Bronchus fibroblast of lung (primary cell): ENCODE measurements at places on chromosomes 16 and 17. TPM values are rescaled to one million over a fixed set of nuclear protein-coding genes. Genes with fewer than 3 reads are reported as not detected.

The CACNG5 gene
- total RNA-seq, result 0.17 TPM in 1 of 2 replicates, not detected in the other

The NGFR gene
- under 0.01 TPM in 1 of 2 replicates, not detected in the other for total RNA-seq

The COTL1 gene
- total RNA-seq, result 304 and 327 TPM in 2 replicates

The TBC1D3G gene
- total RNA-seq, result not detected in 2 replicates

The CES3 gene
- total RNA-seq, result 0.15 and 0.17 TPM in 2 replicates

The APOBR gene
- total RNA-seq, result not detected in 2 replicates

The ZNF764 gene
- total RNA-seq, result 5.5 and 6.2 TPM in 2 replicates
